Nasal cavity respiratory epithelium epithelial cell of viscerocranial mucosa (primary cell): ENCODE measurements at places on chromosomes 1 and 21. TPM values are rescaled to one million over a fixed set of nuclear protein-coding genes. Genes with fewer than 3 reads are reported as not detected.

The CYP4A22 gene
- total RNA-seq = not detected in 2 replicates

The CRP gene
- total RNA-seq = not detected in 2 replicates

The S100A8 gene
- total RNA-seq = 238 and 331 TPM in 2 replicates

The CDA gene
- total RNA-seq = 0.68 and 0.71 TPM in 2 replicates

The MINDY1 gene
- 5.5 and 10.3 TPM in 2 replicates for total RNA-seq

The NDUFS5 gene
- 244 and 442 TPM in 2 replicates for total RNA-seq

The ITGB2 gene
- 0.57 and 0.68 TPM in 2 replicates for total RNA-seq

The UBXN10 gene
- under 0.01 and 0.21 TPM in 2 replicates for total RNA-seq

The STYXL2 gene
- total RNA-seq = not detected in 2 replicates
